ENCODE measurements at places on chromosomes 4 and X.

DNA sequence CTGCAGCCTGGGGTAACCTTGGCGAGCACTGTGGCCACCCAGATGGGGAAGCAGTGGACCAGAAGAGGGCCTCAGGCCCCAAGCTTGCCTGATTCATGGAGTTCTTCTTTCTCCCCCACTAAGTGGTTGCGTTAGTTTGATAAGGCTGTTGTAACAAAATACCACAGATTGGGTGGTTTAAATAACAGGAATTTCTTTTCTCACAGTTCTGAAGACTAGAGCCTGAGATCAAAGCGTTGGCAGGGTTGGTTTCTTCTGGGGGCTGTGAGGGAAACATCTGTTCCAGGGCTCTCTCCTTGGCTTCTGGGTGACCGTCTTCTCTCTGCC, 105.7 kb upstream of the GATB start:
- no peak for DNase-seq

DNA sequence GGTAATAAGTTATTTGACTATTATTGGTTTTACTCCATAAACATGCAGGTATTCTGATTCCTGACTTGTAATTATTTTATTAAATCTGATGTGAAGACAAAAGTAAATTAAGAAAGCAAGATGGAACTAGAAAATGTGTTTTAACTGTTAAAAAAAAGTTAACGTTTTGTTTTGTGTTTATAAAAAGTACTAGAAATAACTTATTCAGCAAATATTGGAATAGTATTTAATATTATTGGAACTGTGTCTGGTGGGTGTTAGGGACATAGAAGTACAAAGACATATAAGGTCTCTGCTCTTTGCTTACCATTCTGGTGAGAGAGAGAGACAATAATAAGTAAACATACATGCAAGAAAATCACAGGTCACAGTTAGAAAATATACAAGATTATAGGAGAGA, 15.7 kb downstream of the TIFA start:
- DNase-seq: no peak

DNA sequence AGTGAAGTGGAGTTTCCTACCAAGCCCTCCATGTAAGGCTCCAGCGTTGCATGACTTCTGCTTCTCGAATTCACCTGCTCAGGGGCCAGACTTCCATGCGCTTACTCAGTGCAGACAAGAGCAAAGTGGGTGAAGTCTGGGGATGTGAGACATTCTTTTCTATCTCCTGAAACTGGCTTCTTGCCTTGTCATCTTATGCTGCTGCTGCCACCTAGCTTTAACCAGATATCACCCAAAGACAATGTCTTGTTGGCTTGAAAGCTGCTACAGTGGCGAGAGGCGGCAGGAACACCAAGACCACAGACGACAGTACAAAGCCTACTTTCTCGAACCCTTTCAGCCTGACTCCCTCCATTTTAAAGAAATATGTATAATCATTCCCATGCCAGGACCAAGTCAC, 103.6 kb upstream of the ADGRG2 start:
- DNase-seq: no peak

DNA sequence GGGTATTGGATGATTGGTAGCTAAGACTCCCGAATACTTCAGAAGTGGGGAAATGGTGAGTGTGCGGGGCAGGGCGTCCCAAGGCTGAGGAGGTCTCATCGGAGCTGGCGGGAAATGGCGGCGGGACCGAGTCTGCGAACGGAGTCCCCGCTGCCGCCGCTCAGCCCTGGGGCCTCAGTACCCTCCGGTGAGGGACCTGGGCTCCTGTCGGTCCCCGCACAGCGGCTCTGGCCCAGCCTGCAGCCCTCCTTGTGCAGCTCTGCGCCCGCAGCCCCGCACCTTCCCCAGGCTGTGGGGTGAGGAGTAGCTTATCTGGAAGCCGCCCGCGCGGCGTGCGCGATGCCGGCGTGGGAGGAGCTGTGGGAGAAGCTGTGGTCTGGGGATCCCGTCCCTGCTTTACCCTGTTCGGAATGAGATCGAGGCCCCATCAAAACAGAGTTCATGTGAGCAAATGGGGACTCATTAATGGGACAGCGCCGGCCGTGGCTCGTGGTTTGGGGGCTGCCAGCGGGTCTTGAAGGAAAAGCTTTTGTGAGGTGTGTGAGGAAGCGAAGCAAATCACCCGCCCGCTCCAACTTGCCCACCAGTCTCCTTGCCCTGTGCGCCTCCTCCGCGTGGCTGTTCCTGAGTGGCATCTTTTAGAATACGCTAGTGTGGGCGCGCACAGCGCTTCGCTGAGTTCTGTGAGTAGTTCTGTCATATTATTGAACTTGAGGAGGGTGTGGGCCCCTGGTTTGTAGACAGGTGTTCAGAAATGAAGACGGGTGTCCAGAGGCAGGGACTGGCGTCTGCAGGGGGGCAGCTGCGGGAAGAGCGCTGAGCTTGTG, 531 bp downstream of the ZNF141 start:
- peak; percentile 71 for DNase-seq

DNA sequence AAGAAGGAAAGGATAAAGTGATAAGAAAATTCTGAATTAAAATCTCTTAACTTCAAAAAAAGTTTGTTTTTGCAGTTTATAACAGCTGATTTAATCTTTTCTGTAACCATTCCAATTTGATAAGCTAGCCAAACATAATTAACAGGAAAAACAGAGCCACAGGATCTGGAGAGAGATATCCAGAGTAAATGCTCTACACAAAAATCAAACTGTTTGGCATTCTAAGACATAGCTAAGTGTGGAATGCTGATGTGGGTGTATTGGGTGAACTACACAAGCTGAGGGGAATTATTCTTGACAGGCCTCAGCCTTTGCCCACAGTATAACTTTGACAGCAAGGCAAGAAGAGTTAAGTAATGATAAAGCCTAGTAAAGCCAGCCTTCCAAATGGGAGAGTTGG, 184.8 kb downstream of the GABRG1 start:
- no peak for DNase-seq

GRCh38 chr4:22668301-22668700, 24.4 kb upstream of the GBA3 start:
- DNase-seq: no peak

DNA sequence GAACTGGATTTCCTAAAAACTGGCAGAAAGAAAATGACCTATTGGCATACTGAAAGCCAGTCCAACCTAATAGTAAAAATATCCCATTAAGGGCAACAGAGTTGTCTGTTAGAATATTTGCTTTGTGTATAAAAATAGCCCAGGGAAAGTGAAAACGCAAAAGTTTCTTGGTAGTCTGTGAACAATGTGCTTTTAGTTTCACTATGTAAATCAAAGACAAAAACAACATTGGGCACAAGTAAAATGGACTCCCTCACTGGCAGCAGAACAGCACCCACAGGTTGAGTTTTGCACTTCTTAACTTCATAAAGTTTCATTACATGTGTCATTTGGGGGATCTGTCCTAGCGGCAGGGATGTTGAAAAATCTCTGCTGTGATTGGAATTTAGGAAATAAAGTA, 4.3 kb upstream of the FGG start:
- DNase-seq: no peak

GRCh38 chr4:1043651-1044468, 32.4 kb downstream of the FGFRL1 start:
- peak; percentile 54 for DNase-seq

GRCh38 chrX:68697465-68698125, 50.1 kb downstream of the STARD8 start:
- no peak for DNase-seq

GRCh38 chr4:8286719-8287342, 17.3 kb downstream of the HTRA3 start:
- no peak for DNase-seq

Measured in stimulated activated CD4-positive, alpha-beta T cell treated with anti-CD3 and anti-CD28 coated beads, Interleukin-15, amount 100 ng/mL, for 24 hours (primary cell).